A549 (cell line): ENCODE measurements at places on chromosomes 1 and 21.

- DNase-seq, result no peak
Measured at GRCh38 chr1:79603843-79604242, 597.3 kb upstream of the ADGRL4 start.

- DNase-seq, result no peak
Measured at GRCh38 chr1:60388092-60388987, 314.8 kb upstream of the C1orf87 start.

GRCh38 chr1:183842795-183843144 is 37.9 kb downstream of the RGL1 start:
- DNase-seq, result no peak

- DNase-seq, result no peak
Measured at GRCh38 chr1:117653732-117654492, 48.1 kb downstream of the TENT5C start.

DNA sequence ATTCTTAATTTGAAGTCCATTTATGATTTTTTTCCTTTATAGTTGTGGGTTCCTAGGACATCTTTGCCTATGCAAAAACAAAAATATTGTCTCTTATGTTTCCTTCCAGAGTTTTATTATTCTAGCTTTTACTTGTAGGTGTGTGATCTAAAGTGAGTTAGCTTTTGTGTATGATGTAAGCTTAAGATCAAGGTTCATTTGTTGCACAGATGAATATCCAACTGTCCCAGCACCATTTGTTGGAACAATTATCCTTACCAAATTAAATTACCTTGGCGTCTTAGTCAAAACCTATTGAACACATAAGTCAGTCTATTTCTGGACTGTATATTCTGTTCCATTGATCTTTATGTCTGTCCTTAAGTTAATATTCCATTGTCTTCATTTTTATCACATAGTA is 337.6 kb downstream of the ZP4 start:
- no peak for DNase-seq

DNA sequence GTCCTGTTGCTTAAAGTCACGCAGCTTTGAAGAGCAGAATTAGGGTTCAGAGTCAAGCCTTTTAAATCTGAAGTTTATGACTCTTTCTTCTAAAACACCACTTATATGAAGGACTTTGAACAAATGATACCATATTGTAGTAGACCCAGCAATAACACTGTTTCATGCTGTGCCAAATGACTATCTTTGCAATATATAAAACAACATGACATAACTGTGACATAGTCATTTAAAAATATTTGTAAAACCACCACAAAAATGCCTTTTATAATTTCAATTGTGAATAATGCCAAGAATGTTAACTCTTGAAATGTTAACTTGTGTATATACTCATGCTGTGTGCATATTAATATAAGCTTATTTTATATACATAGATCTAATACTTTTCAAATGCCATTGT is 452.1 kb upstream of the NEGR1 start:
- no peak for DNase-seq

DNA sequence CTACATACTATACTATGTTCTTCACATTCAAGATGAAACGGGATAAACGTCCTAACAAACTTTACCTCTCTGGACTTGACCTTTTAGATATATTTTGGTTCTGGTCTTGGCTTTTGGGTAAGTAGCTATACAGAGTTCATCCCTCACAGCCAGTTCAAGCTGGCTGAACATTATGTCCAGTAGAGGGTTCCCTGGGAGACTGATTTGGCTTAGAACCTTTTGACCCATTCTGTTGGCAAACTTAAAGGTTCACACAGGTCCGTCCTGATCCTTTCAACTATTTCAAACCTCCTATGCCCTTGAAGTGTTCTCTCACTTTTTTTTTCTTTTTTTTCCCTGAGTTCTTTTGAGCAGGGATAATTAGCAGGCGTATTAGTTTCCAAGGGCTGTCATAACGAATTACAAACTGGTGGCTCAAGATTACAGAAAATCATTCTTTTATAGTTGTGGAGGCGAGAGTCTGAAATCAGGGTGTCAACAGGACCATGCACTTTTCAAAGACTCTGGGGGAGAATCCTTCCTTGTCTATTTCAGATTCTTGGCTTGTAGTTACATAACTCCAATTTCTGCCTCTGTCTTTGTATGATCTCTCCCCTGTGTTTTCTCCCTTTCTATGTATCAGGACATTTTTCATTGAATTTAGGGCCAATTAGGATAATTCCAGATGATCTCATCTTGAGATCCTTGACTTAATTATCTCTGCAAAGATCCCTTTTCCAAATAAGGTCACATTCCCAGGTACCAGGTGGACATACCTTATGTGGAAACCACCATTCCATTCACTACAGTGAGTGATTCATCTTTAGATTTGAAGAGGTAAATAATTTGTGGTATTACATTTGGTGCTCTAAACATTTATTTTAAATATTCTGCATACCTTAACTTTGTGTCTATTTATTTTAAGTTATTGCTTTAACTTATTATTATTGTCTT is 257.4 kb upstream of the USP25 start:
- no peak for DNase-seq

GRCh38 chr1:175179837-175180590 is 12.6 kb downstream of the KIAA0040 start:
- no peak for DNase-seq

DNA sequence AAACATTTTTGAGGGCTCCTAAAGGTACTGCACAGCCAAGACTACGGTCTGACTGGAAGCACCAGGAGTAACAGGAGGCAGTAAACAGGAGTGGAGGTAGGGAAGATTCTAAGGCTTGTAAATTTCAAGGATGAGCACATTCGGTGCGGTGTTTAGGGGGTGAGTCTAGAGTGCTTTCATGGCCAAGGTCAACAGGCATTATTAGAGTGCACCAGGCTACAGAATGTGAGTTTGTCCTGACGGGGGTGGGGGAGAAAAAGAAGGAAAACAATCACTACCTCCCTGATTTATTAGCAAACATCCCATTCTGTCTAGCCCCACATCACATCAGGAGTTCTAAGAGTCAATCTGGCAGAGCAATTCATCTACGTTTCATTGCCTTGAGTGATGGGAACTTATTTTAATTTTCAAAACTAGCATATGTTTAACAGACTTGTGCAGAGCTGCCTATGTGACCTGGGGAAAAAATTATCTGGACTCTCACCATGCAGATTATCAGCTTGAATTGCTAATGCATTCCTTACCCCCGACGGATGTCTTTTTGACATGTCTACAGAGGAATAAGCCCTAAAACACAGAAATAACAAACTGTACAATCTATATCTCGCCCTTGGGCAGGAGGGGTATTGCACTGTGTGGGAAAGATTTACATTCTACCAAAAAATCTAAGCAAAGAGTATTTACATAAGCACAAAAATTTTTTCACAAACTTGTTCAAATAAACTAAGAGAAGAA is 45.0 kb downstream of the APP start:
- DNase-seq, result no peak

GRCh38 chr1:195472291-195472690 is 1135.9 kb downstream of the KCNT2 start:
- DNase-seq, result no peak

DNA sequence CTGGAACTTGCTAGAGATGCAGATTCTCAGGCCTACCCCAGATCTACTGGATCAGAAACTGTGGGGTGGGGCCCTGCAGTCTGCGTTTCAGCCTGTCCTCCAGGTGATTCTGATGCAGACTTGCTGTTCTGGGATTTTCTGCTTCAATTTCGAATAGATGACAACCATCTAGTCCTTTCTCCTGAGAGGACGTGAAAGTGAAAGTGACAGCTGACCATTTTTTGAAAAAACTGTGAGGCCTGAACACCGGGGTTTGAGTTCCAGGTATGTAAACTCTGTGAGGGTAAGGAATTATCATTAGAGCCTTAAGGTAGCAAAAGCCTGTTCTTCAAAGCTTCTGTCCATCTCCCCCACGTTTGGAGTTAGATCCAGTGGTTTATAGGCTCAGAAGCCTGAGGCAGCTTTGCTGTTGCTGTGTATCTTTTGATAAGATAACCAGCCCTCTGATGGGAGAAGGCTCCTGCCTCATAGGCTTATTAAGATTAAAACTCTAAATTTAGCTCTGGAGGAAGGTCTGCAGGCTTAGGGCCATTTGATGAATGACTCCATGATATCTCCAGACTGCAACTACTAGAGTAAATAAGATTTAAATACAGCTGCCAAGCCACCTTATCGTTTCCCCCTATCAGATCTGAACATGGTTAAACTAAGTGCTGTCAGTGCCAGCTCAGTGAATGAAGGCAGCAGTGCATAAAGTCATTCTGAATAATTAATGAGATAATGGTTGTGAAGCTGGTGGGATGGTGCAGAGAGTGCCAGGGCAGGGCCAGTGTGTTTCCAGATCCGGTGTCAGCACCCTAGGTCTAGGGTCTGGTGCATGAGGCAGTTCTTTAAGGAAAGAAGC is 335.2 kb downstream of the HHAT start:
- DNase-seq, result no peak

GRCh38 chr1:92583821-92584760 is 97.4 kb upstream of the GFI1 start:
- no peak for DNase-seq

- DNase-seq, result no peak
Measured at GRCh38 chr1:54212872-54213271, 12.9 kb downstream of the MRPL37 start.

GRCh38 chr1:93878501-93878888 is 511 bp downstream of the DNTTIP2 start:
- DNase-seq, result peak; percentile 50

DNA sequence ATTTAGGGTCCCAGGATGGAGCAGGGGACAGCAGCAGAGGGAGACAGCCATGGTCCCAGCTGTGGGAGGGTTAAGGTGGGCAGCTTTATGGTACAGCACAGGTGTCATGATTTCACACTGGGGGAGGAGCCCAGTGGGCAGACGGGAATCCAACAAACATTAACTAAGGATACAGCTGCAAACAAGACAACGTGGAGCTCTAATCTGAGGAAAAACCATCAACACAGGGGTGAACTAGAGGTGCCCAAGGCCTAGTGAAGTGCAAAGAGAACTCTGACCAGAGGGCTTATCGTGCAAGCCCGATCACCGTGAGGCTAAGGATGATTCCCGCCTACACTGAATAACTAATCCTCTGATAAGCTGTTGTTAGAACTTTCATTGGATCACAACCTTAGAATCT is 18.7 kb downstream of the ECE1 start:
- DNase-seq, result no peak

DNA sequence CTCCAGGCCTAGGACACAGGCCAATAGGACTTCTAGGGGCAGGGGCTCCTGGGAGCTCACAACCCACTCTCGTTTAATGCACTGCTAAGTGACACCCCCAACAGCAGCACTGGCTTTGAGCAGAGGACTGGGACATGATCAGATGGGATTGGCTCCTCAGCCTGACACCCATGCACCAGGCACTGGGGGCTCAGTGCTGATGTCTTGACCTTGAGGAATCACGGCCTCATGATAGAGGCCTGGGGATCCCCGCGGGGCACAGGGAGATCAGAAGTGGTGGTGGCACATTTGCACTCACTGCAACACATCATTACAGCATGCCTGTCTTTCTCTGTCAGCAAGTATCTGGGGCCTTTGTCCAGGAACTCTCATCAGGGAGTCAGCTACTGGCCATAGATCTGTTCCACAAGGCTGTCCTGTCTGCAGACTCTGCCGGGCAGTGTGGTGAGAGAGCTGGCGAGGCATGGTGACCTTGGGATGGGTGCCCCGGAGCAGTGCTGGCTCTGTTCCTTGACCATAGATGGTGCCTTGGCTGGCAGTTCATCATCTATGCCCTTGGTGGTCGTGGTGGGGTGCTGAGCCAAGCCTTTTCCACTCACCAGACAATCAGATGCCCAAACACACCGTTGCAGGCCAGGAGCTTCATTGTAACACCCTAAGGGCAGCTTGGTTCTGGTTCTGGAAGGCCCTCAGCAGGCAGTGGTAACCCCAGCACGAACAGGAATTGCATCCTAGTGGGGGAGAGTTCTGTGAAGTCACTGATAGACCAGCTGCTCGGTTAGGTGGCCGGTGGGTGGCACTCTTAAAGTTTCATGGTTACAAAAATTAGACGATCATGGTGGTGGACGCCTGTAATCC is 22.2 kb upstream of the PARP1 start:
- DNase-seq, result no peak

DNA sequence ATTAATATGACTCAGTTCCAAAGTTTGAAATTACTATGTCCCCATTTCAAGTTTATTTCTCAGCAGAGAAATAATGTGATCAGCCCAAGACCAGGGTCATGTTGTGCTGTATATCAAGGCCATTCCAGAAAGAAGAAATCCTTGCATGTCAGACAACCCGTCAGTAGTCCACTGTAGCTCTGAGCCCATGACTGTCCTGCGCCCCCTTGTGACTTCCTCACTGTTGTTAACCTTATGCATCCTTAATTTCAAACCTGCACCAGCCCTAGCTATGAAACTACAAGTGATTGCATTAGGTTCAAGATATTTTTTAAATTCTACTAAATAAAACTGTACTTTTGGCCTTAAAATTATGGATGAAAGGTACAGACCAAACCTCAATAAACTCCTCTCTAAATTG is 133.0 kb downstream of the LRRC7 start:
- no peak for DNase-seq

- DNase-seq, result no peak
Measured at GRCh38 chr1:20266642-20267041, 24.0 kb upstream of the VWA5B1 start.

- no peak for DNase-seq
Measured at GRCh38 chr21:42427809-42428419, 24.2 kb downstream of the UBASH3A start.

DNA sequence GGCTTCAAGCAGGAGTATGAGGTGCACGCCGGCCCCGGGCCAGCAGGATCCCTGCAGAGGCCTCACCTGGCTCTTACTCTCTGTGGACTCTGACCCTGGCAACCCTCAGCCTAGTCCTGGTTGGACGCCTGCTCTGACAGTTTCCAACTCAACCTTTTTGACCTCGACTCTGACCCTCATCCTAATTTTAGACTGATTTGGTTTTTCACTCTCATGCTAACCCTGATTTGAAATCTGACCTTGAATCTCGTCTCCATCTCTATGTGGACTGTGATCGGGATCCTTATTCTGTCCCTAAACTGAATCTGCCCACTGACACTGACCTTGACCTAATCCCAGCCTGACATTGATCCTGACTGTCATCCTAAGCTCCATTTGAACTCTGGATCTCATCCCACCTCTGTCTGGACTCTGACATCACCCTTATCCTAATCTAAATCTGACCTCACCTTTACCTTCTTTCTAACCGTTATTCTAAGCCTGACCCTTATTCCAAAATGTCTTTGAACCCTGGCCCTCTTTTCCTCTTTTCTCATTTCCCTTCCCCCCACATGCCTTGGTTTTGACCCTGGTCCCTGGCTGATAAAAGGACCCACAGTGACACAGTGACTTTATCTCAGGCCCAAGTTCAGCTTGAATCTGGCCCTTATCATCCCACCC is 67.8 kb downstream of the PTPRU start:
- no peak for DNase-seq

GRCh38 chr1:57036641-57037579 is 71.1 kb upstream of the C8B start:
- no peak for DNase-seq
